ENCODE measurements at places on chromosomes 13 and 19.
A peak's percentile ranks its signal among the peaks of the same experiment; 100 is the strongest.

DNA sequence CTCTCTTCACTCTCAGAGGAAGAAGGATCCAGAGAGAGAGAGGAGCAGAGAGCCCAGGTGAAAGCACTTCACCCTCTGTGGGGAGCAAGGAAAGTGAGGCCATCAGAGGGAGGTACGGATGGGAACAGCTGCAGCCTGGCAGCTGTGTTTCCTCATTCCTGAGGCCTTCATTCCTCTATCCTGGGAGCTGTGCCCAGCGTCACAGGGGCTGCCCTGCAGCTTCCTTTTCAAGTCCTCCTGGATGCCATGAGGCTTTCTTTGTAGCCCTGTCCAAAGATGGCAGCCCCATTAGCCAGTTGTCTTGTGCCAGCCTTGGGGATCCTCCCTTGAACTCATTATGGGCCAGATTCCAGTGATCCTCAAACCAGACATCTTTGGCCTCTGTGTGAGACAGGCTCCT, 76.8 kb upstream of the PCDH8 start:
- DNase-seq = no peak

DNA sequence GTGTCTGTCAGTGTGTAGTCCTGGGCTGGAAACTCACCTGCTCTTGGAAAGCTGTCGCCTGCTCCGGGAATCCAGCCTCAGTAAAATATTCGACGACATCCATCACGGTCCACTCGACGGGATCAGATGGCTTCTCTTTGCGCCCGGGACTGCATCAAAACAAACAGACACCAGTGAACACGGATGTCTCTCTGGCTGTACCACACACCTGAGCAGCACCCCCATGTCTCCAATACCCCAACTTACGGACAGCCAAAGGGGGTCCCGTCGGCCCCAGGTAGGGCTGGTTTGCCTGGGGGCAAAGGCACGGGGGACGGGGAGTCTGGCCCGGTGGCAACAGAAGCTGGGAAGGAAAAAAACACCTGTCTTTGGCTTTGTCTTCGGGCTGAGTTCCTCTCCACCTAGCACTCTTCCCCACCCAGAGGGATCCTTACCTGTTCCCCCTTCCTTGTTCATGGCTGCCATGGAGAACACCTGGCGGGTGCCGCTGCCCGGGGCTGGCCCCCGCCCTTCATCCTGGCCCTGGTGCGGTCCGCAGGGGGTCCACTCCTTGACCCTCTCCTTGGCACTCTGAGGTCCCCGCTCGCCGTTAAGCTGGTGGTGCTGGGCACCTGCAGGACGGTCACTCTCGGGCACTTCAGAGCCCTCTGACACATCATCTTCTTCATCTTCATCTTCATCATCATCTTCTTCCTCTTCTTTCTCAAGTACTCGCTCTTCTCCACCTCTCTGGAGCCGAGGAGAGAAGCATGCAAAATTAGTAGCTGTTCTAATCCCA, 1.7 kb downstream of the SAMD1 start:
- DNase-seq = no peak

GRCh38 chr13:53068585-53069520, 40.2 kb downstream of the OLFM4 start:
- no peak for DNase-seq

GRCh38 chr13:22169473-22169872, 498.6 kb downstream of the FGF9 start:
- no peak for DNase-seq

DNA sequence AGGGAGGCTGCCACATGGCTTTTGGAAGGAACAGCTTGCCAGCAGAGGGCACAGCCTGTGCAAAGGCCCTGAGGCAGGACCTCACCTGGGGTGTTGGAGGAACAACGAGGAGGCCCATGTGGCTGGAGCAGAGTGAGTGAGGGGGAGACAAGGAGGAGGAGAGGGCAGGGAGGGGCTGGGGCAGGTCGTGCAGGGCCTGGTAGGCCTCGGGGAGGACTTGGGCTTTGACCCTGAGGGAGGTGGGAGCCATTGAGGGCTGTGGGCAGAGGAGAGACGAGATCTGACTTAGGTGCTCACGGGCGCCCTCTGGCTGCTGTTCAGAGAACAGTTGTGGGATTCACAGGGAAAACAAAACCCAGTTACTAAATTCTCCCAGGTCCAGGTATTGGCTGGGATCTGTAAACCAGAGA, 25.2 kb downstream of the ZNRF4 start:
- DNase-seq = peak; percentile 40

DNA sequence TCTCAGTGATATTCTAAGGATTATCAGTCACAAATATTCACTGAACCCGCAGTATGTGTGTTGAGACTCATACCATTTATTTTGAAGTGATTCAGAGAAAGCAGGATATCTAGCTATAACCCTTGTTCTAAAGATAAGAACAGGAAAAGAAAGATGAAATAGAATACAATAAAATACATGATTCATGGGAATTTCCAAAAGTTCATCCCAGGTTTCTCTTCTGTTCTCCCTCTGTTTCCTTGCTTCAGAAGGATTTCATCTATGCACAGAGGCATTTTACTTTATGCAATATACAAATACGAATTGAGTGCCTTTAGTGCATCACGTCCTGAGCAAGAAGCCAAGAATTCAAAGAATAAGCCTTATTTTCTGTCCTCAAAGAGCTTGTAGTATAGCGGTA, 274.4 kb upstream of the GPC6 start:
- no peak for DNase-seq

- DNase-seq = no peak
Measured at GRCh38 chr13:96994858-96995243, 575 bp upstream of the OXGR1 start.

DNA sequence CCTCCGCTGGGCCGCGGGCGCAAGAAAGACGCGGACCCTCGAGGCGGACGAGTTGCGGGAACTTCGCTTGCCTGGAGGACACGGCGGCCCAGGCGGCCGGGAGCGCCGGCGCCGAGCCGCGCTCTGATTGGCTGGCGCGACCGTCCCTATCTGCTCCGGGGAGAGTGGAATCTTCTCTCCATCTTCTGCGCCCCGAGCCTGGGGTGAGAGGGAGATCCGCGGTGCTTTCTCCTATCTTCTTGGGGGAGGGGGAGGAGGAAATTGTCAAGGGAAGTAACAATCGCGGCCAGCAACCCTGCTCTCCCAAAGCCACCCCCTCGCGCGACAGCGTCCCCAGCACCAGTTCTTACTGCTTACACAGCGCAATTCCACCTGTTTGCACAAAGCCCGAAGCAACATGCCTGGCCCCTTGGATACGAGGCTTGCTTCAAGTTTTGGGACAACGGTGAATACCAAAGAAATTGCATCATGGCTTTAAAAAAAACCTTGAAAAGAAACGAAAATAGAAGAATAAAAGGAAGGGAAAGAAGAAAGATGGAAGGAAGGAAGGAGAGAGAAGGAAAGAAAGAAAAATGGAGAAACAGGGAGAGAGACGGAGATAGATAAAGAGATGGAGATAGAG, 4.8 kb downstream of the SOX21 start:
- DNase-seq = no peak

DNA sequence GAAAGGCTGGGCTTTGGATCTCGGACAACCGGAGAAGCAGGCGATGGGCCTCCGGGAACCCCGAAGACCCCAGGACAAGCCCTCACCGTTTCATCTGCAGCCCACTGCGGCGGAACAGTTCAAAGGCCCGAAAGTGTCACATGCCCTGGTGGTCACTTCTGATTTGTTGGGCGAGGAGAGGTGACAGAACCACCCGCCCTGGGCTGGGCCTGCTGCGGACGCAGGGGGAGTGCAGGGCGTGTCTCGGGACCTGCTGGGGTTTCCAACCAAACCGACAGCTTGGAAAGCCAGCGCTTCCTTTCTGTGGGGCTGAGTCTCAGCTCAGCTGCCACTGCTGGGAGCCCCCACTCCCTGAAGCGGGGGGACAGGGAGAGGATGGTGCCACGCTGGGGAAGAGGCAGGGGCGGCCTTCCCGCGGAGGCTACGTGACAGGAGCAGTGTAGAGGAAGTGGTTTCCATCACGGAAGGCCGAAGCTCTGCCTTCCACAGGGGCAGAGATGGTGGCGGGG, 22.8 kb upstream of the ZBTB7A start:
- peak; percentile 44 for DNase-seq

GRCh38 chr19:5575590-5575989, 7.8 kb upstream of the TINCR start:
- no peak for DNase-seq

DNA sequence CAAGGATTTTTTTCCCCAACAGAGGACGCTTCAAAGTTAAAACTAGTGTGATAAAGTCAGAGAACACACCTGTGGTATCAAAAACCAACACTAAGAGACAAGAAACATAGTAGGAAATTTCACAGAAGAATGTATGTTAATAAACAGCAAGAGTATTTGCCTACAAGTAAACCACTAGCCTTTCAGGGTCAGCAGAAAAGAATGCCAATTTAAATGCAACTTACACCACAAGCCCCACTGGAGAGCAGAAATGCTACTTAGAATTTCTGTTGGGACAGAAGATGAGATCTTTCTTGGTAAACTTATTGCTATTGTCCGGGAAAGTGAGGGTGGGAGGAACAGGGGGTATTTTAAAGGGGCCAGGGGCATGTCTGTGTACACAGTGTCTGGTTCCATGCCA, 68.6 kb downstream of the STK24 start:
- no peak for DNase-seq

- no peak for DNase-seq
Measured at GRCh38 chr13:42836930-42837690, 55.7 kb downstream of the FAM216B start.

All from stimulated activated CD4-positive, alpha-beta T cell treated with anti-CD3 and anti-CD28 coated beads, Interleukin-4, amount 100 ng/mL, for 24 hours (primary cell).